Ovary (tissue), 10 donors: ENCODE measurements at places on chromosomes 7 and 10.

DNA sequence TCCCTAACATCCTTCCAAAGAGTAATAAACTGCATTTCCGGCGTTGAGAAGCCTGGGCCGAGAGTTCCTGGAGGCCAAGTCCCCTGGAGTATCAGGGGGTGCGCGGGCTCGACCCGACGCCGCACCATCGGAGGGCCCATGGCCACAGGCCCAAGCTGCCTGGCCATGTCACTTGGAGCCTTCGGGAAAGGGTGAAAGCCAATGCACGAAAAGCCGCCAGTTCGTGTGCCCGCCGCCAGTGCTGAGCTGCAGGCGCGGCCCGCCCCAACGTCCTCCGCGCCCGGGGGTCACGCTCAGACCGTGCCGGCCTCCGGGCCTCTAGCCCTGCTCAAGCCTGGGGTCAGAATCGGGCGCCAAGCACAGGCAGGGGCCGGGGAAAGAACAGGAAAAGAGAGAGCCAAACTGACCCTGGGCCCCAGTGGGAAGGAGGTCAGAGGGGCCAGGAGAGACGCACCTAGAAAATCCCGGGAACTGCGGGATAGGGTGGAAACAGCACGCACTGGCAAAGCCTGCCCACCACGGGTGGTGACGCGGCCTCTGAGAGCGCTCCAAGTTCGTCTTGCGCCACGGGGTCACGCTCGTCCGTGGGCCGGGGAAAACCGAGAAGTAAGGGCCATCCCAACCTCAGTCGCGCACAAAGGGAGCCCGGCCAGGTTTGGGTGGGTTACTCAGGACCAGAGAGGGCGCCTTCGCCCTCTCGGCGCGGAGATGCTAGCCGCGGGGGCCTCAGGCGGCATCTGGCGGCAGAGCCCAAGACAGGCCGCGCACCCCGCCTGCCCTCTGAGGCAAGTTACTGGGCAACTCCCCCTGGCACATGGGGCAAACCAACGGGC, 4.2 kb upstream of the EBF3 start:
- no peaks in the 10 kb centered on the region for H3K36me3 ChIP-seq
- no peak overlapping the region for H3K4me3 ChIP-seq
- peaks cover 20% of the 10 kb centered on the region for H3K27me3 ChIP-seq
- H3K4me1 ChIP-seq: peaks cover 6% of the 10 kb centered on the region
- no peak for DNase-seq
- no peak overlapping the region for H3K27ac ChIP-seq

- no peak overlapping the region for H3K27ac ChIP-seq
Measured at GRCh38 chr10:92766451-92766850, 76.7 kb downstream of the HHEX start.

DNA sequence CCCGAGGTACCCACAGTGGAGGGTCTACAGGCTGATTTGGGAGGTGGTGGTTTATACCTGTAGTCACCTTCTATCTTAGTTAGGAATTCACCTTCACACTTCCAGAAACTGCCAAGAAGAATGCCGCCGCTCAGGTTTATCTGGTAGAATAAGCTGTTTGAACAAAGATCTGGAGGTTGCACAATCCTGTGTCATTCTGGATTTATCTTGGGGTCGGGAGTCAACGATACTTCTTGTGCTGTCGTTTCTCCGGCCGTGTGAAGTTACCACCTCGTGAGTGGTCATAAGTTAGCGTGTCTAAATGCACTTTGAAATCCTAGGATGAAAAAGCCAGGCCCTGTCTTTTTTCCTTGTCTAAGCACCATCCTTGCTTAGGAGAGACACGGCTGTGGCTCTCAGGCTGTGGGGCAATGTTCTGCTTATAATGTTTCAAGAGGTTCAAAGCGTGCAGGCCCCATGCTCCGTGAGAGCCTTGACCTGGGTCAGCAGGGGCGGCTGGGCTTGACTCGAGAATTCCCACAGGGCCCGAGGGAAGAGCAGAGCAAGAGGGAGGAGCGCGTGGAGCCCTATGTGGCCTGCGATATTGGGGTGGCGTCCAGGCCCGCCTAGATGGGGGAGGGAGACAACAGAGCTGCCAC, 35.5 kb downstream of the GRIFIN start:
- H3K27ac ChIP-seq: no peak overlapping the region
- H3K27me3 ChIP-seq: no peaks in the 10 kb centered on the region
- no peaks in the 10 kb centered on the region for H3K36me3 ChIP-seq
- no peak overlapping the region for H3K4me3 ChIP-seq
- DNase-seq: no peak

GRCh38 chr10:104581884-104582601, 59.0 kb upstream of the SORCS3 start:
- no peaks in the 10 kb centered on the region for H3K36me3 ChIP-seq
- H3K4me1 ChIP-seq: no peaks in the 10 kb centered on the region
- H3K27ac ChIP-seq: no peak overlapping the region
- DNase-seq: no peak
- no peak overlapping the region for H3K4me3 ChIP-seq

- H3K27me3 ChIP-seq: no peaks in the 10 kb centered on the region
- no peak for DNase-seq
- H3K4me1 ChIP-seq: peaks cover 6% of the 10 kb centered on the region
- no peak overlapping the region for H3K27ac ChIP-seq
- no peaks in the 10 kb centered on the region for H3K36me3 ChIP-seq
Measured at GRCh38 chr7:2845034-2845592, 1.0 kb upstream of the GNA12 start.

- no peak for DNase-seq
- H3K4me1 ChIP-seq: no peaks in the 10 kb centered on the region
- H3K4me3 ChIP-seq: no peak overlapping the region
- no peaks in the 10 kb centered on the region for H3K36me3 ChIP-seq
Measured at GRCh38 chr7:157784979-157785441, 448.2 kb downstream of the DNAJB6 start.

DNA sequence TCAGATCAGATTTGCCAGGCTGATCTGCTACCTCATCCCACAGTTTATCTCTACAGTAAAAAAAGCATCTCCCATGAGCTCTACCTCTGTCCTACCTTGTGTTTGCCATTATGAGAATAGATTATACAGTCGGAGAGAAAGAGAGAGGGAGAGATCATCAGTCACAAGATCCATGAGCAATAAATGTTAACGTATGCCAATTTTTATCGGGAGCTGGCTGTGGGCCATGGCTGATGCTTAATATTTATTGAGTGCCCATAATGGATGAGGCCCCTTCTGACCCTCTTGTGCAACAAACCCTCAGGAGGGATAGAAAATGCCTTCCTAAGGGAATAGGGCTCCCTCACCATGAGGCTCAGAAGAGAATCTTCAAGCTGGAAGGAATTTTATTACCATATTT, 52.8 kb downstream of the C10orf90 start:
- H3K4me1 ChIP-seq: no peaks in the 10 kb centered on the region
- no peak for DNase-seq
- no peaks in the 10 kb centered on the region for H3K36me3 ChIP-seq
- no peaks in the 10 kb centered on the region for H3K27me3 ChIP-seq

DNA sequence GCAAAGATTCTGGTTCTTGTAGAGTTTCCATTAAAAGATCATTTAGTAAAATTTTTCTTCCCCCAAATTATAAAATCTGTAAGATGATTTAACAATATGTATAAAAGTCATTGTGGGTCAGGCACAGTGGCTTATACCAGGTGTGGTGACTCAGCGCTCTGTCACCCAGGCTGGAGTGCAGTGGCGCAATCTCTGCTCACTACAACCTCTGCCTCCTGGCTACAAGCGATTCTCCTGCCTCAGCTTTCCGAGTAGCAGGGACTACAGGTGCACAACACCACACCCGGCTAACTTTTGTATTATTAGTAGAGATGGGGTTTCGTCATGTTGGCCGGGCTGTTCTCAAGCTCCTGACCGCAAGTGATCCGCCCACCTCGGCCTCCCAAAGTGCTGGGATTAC, 68.0 kb downstream of the SEPTIN14 start:
- H3K27ac ChIP-seq: no peak overlapping the region
- no peaks in the 10 kb centered on the region for H3K4me1 ChIP-seq
- no peak overlapping the region for H3K4me3 ChIP-seq
- DNase-seq: no peak
- H3K27me3 ChIP-seq: no peaks in the 10 kb centered on the region

- no peak overlapping the region for H3K27ac ChIP-seq
- H3K27me3 ChIP-seq: no peaks in the 10 kb centered on the region
- no peaks in the 10 kb centered on the region for H3K36me3 ChIP-seq
- H3K4me1 ChIP-seq: no peaks in the 10 kb centered on the region
- no peak overlapping the region for H3K4me3 ChIP-seq
- no peak for DNase-seq
Measured at GRCh38 chr7:71482284-71482683, 350.3 kb downstream of the GALNT17 start.

DNA sequence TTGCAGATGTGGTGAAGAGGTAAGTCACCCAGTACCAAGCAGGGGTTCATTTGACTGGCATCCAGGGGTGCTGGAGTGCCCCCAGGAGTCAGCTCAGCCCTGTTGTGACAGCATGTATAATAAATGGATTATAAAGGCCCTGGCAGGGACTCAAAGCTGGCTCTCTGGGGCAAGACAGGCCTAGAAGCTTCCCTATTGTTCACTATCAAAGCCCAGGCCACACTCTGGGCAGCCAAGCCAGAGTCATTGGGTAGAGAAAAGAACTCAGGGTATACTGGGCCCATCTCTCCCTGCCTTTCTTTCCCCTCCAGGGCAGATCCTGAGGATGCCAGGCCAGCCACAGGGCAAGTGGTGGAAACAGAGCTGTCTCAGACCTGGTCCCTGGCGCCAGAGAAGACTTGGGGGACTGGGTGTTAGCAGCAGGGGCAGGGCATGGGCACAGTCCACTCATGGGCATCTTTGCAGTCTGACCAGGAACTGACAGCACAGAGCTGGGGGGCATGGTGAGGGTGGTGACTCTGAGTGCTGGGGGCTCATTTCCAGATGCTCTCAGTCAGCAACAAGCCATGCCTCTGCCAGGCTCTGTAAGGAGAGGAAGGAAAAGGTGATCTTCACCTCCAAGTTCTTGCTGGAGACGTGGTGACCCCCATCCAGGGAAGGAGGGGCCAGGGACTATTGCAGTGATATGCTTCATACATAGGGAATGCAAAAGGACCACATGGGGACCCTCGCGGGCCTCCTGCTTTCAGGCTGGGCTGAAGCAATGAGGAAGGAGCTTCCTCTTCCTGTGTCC, 11.7 kb downstream of the RBP3 start:
- H3K4me3 ChIP-seq: no peak overlapping the region
- H3K27me3 ChIP-seq: no peaks in the 10 kb centered on the region
- H3K4me1 ChIP-seq: no peaks in the 10 kb centered on the region
- no peak for DNase-seq
- no peaks in the 10 kb centered on the region for H3K36me3 ChIP-seq

DNA sequence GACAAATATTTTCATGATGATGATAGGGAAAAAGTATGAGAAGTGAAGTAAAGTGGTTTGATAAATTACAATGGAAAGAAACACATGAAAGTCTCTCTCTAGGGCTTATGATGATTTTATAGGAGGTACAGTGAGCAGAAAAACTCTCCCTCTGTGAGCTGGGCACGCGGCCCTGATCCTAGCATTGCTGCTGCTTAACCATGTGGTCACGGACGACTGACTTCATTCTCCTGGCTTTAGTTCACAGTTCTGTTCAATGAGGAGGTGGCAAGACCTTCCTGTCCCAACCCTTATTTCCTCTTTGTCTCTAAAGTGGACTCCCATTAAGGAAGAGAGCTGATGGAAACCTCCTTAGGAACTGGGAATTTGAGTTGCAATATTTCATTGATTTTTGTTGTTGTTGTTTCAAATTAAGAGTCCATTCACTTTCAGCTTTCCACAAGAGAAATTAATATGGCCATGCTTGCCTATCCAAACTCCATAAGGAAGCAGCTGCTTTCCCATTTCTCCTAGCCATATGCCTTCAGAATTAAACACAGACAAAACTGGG, 8.2 kb upstream of the PON3 start:
- H3K4me3 ChIP-seq: no peak overlapping the region
- H3K36me3 ChIP-seq: no peaks in the 10 kb centered on the region
- peak; percentile 33 for DNase-seq
- peaks cover 2% of the 10 kb centered on the region for H3K4me1 ChIP-seq

DNA sequence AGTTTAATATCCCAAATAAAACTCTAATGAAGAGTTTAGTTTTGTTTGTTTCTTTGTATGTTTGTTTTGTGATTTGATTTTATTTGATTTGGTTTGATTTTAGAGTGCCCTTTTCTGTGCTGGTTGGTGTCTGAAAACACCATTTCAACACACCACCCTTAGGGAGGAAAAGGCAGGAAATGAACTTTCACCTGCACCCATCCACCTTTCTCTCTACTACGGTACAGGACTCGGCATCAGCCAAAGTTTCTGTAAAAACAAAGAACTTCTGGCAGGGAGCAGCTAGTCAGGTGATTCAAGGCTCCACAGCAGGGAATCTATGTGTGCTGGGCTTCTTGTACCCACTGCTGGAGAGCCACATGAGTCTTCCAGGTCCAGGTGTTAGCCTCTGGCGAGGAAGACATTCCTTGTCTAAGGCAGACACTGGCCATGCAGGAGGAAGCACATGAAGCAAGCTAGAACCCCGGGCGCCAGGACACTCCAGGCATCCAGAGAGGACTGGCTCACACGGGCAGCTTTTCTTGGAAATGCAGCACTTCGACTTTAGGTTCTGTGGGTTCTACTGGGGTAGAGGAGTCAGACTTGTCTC, 22.1 kb upstream of the STK17A start:
- H3K36me3 ChIP-seq: no peaks in the 10 kb centered on the region
- H3K27ac ChIP-seq: no peak overlapping the region
- DNase-seq: no peak
- no peak overlapping the region for H3K4me3 ChIP-seq
- no peaks in the 10 kb centered on the region for H3K4me1 ChIP-seq

DNA sequence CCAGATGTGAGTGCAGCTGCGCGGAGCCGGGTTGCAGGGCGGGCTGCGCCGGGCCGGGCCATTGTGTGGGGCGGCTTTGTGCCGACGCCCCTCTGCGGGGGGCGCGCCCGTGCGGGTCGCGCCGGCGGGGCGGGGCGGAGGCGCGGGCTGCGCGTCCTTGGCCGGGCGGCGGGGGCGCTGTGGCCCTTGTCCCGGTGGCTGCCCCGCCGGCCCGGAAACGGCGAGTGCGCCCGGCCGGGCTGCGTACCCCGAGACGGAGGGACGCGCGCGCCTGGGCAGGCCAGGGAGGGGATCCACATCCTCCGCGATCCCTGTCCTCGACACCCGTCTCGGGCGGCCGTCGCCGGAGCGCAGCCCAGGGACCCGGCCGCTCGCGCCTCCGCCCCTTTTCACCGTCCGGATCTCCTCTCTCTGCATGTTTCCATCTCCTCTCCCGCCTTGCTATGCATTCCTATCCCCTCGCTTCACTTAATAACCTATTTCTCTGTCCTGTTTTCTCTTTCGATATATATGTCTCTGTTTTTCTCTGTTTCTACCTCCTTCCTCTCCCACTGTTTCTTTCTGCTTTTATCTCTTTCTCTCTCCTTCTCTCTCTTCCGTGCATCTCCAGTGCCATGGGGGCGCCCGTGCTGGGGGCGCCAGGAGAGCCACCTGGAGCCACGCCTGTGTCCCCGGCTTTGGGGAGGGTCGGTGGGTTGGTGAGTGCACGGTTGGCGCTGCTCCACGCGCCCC, 765 bp downstream of the PFKFB3 start:
- no peaks in the 10 kb centered on the region for H3K36me3 ChIP-seq
- H3K4me3 ChIP-seq: peak overlapping the region; percentile 83
- no peaks in the 10 kb centered on the region for H3K27me3 ChIP-seq
- H3K4me1 ChIP-seq: peaks cover 12% of the 10 kb centered on the region
- peak; percentile 73 for DNase-seq
- peak overlapping the region; percentile 89 for H3K27ac ChIP-seq

- no peak for DNase-seq
- H3K27ac ChIP-seq: no peak overlapping the region
- H3K27me3 ChIP-seq: no peaks in the 10 kb centered on the region
Measured at GRCh38 chr10:77245953-77246352, 391.7 kb downstream of the KCNMA1 start.
